ENCODE measurements at places on chromosomes 12 and 14. TPM values are rescaled to one million over a fixed set of nuclear protein-coding genes. Genes with fewer than 3 reads are reported as not detected.

DNA sequence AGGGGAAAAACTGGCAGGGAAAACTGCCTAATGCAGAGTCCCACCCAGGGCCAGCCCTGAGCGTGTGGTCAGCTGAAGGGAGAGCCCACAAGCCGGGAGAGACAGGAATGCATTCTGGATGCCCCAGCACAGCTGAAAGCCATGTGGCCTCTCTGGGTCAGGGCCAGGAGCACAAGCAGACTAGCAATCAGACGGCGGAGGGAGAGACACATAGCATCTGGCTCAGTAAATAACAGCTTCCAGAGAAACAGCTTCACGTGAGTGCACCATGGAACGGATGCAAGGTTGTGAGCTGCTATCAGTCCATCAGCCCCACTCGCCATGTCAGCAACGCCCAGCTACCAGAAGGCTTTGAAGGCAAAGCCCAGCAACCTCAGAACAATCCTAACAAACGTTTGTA, 28.2 kb upstream of the TMEM106C start:
- no peaks in the 10 kb centered on the region for H3K36me3 ChIP-seq
- H3K4me3 ChIP-seq = no peak overlapping the region
- H3K27ac ChIP-seq = no peak overlapping the region
- H3K27me3 ChIP-seq = peaks cover 2% of the 10 kb centered on the region
- no peaks in the 10 kb centered on the region for H3K4me1 ChIP-seq
- DNase-seq = no peak

GRCh38 chr14:89165189-89166181, 251.5 kb downstream of the FOXN3 start:
- peaks cover 10% of the 10 kb centered on the region for H3K4me1 ChIP-seq
- peak overlapping the region; percentile 3 for H3K27ac ChIP-seq
- DNase-seq = no peak

GRCh38 chr14:95037273-95037672, 120.1 kb downstream of the DICER1 start:
- peaks cover 8% of the 10 kb centered on the region for H3K27me3 ChIP-seq
- no peak for DNase-seq
- no peaks in the 10 kb centered on the region for H3K36me3 ChIP-seq
- H3K4me3 ChIP-seq = no peak overlapping the region

DNA sequence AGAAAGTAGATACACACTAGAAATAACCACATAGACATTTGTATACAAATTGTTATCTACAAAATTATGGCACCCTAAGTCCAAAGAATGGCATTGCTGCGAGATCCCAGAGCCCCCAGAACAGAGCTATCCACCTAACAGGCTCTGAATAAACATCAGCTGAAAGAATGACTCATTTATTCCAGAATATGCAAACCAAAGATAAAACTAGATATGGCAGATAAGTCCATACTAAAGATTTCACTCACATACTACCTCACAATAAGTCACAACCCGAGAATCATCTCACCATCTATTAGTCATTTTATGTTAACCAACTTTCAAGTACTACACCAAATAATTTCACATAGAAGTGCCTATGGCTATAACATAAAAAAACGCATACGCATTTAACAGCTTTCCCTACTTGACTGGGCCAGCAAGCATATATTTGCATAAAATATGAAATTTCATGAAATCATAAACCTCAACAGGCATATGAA, 5.6 kb downstream of the CNIH1 start:
- H3K4me3 ChIP-seq = peak overlapping the region; percentile 61
- H3K27me3 ChIP-seq = no peaks in the 10 kb centered on the region
- H3K27ac ChIP-seq = peak overlapping the region; percentile 76
- peak; percentile 40 for DNase-seq
- H3K4me1 ChIP-seq = peaks cover 82% of the 10 kb centered on the region

GRCh38 chr14:100552524-100553125, 34.6 kb downstream of the BEGAIN start:
- no peaks in the 10 kb centered on the region for H3K27me3 ChIP-seq
- no peak for DNase-seq
- H3K4me3 ChIP-seq = no peak overlapping the region
- H3K36me3 ChIP-seq = no peaks in the 10 kb centered on the region
- H3K4me1 ChIP-seq = peaks cover 17% of the 10 kb centered on the region
- H3K27ac ChIP-seq = no peak overlapping the region

- H3K4me3 ChIP-seq = peak overlapping the region; percentile 91
- H3K27me3 ChIP-seq = no peaks in the 10 kb centered on the region
- DNase-seq = peak; percentile 82
These were observed 2.9 kb upstream of the SETD1B start for GRCh38 chr12:121800694-121801594.

- no peak for DNase-seq
- no peaks in the 10 kb centered on the region for H3K36me3 ChIP-seq
- H3K4me1 ChIP-seq = no peaks in the 10 kb centered on the region
These were observed 1145.2 kb downstream of the AACS start for GRCh38 chr12:126210448-126210847.

GRCh38 chr12:23354800-23355199, 594.7 kb downstream of the SOX5 start:
- H3K4me3 ChIP-seq = no peak overlapping the region
- H3K27ac ChIP-seq = no peak overlapping the region

DNA sequence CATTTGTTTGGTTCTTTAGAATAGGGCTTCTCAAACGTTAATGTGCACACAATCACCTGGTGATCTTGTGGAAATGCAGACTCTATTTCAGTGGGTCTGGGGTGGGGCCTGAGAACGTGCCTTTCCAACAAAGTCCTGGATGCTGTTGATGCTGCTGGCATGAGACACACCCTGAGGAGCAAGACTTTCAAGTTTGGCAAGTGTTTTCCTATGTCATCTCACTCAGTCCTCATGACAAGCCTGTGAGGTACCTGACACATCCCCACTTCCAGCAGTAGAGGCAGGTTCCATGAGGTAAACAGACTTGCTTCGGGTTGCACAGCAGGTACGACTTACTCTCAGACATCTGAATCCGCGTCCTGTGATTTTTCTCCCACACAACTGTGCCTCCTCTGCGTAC, 147.1 kb downstream of the MYRFL start:
- no peaks in the 10 kb centered on the region for H3K4me1 ChIP-seq
- DNase-seq = no peak
- H3K36me3 ChIP-seq = no peaks in the 10 kb centered on the region
- H3K4me3 ChIP-seq = no peak overlapping the region
- no peak overlapping the region for H3K27ac ChIP-seq

Gene SDS
- total RNA-seq = not detected

Gene CLEC7A
- total RNA-seq = not detected
